CD14-positive monocyte (primary cell): ENCODE measurements at places on chromosomes 3 and 15.

DNA sequence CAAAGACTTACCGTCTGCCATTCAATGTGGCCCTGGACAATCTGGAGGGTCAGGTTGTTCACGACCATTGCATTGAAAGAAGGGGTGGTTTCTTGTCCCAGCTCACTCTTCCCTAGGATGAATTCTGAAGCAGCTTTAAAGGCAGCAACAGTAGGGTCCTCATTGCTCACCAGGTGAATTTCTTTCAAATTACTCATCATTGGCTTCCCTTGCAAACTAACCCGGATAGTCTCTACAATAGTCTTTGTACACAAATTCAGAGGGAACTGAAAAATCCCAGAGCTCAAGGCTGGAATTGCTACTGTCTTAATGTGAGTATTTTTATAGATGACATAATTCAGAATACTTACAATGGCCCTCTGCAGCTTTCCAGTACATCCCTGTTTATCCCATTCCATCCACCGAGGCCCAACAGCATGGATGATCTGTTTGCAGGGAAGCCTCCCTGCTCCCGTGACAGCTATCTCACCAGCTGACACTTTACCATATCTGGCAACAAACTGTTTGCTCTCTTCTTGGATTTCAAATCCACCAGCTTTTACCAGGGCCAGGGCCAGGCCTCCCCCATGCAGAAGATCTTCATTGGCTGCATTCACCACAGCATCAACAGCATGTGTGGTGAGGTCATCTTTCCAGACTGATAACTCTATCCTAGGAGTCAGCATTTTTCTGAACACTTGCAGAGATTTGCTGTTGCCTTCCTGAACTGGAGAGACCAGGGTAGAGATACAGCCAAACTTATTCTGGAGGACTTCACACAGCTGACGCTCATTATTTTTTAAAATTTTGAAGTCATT, 8.6 kb downstream of the PARP9 start:
- no peak for DNase-seq

DNA sequence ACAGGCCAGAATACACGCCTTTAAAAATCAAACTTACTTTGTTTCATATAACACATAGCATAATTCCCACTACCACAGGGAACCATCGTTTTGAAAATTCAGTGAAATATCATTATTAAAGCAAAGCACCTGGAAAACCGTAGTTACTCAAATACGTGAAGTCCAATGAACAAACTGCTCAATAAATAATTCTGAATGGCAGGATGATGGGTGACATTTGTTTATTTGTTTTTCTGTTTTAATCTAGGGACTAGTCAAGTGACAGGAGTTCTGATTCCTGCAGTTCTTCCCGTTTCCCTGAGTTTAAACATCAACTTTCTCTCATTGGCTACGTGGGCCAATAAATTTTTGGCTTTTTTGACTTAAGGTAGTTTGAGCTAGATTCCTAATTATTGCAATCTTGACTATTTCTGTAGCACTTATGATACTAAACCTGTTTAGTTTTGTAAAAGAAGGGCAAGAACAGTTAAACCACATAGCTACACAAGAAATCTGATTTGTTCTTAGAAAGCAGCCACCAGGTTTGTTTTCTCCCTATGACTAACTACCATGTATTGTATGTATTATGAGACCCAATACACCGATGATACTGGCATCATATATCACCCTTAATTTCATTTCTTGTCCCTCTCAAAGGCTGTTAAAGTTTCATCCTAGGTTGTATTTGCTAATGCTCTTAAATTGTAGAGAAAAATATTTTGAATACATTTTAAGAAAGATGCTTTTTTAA, 411.2 kb downstream of the SHQ1 start:
- DNase-seq = no peak

GRCh38 chr3:184954251-184954650, 142.3 kb downstream of the VPS8 start:
- DNase-seq = no peak

DNA sequence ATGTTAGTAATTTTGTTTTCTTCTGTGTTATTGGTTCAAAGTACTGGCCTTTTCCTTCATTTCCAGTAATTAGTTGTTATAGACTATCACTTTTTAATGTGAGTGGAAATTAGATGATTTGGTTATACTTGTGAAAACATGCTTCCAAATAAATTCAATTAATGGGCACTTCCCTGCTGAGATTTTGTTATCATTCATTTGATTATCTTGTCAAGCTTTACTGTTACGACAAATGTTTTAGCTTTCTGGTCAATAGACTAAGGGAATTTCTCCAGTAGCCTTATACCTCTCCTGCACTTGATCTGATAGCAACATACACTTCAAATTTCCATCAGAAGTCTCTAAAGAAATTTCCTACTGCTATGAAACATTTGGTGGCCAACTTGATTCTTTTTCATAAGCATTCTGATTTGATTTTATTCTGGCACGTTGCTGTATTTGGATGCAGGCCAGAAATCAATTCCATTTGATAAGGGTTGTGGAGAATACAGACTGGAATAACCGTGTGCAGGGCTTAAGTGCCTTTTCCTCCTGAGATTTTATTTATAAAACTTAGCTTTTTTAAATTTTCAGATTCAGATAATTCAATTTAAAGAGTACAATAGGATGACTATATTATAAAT, 573.8 kb upstream of the NAALADL2 start:
- DNase-seq = no peak

- peak; percentile 44 for DNase-seq
Observed at GRCh38 chr15:68031404-68031803, 22.7 kb upstream of the PIAS1 start.

- no peak for DNase-seq
Observed at GRCh38 chr3:149142682-149143081, 13.2 kb downstream of the HPS3 start.

DNA sequence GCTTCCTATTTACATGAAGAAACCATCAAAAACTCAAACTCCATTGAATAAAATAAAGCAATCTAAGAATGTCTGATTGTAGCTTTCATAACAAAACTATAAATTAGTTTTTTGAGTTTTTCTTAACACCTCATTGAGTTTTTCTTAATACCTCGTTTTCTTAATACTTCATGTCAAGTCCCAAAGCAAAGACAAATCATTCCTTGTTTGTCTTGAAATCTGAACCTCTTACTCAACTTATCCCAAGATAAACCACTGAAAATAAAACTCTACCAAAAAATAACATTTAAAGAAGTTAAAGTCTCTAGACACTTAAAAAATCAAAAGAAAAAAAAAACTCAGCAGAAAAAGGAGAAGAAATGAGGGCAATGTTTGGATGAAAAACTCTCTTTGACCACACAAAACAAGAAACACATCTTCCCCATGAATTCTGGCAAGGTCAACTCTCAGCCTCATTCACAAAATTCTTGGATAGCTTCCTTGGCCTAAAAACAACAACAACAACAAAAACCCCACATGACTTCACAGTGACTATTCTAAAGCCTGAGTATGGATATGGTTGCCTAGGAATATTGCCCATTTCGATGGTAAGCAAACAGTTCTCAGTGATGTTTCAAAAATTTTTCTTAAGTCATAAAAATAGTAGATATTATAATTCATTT, 38.2 kb downstream of the TMCC1 start:
- no peak for DNase-seq

DNA sequence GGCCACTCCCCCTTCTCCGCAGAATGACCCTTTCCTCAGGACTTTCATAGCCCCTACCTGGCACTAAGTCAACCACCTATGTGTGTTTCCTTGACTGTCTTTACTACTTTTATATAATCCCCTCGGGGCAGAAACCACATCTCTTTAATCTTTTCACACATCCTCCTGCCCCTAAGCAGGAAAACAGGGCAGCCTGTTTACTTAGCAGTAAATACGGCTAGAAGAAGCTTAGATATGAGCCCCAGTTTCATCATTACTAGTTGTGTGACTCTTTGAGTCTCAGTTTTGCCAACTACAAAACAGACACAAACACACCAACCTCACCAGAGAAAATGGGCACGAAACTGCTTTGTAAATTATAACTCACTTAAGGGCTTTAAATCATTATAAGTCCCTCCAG, 98.3 kb downstream of the CYP19A1 start:
- DNase-seq = no peak

- DNase-seq = no peak
Observed at GRCh38 chr15:75446151-75446550, 5.3 kb downstream of the SIN3A start.

DNA sequence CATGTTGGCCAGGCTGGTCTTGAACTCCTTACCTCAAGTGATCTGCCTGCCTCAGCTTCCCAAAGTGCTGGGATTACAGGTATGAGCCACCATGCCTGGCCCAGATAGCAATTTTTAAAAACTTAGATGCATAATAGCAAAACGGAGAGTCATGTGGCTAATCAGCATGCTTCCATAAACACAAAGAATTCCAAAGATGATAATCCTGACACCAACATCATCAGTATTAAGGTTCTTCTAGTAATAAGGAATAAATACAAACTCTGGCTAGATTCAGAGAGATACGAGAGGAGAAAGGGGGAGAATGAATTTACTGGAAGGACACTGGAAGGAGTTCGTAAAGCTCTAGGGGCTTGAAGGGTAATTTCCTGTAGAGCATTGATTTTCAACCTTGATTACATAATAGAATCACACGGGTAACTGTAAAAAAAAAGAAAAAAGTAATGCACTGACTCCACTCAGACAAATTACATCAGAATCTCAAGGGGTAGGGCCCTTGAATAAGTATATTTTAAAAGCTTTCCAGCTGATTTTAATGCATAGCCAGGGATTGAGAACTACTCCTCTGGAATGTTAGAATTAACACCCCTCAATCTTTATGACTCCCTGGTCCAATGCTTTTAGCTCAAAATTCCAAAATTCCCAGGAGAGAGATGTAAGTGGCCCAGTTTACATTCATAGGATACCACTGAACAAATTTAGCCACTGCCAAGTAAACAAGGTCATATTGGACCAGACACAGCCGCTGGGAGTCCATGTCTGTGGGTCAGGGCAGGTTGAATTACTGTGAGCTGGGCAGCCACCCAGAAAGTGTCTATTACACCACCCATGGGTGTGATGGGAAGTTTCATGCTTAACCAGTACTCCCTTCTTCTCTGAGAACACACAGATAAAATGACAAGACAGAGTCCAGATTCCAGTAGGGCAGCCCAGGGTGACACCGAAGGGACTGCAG, 243.9 kb downstream of the TBL1XR1 start:
- DNase-seq = no peak

- no peak for DNase-seq
Observed at GRCh38 chr15:41990691-41991090, 18.3 kb upstream of the EHD4 start.

GRCh38 chr3:114308830-114309229, 15.0 kb downstream of the TIGIT start:
- no peak for DNase-seq

- DNase-seq = peak; percentile 81
Observed at GRCh38 chr3:151395806-151396205, 11.3 kb upstream of the P2RY12 start.

GRCh38 chr15:68284616-68285258, 7.2 kb downstream of the FEM1B start:
- no peak for DNase-seq

DNA sequence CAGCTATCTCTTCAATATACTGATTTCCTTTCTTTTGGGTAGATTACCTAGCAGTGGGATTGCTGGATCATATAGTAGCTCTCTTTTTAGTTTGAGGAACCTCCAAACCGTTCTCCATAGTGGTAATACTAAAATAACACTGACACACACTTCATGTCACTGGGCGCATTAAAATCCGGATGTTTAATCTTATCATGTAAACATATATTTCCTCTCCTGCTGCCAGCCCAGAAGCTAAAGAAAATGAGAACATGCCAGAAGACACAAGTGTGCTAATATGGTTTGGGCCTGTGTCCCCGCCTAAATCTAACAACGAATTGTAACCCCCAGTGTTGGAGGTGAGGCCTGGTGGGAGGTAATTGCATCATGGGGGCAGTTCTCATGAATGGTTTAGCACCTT, 23.6 kb upstream of the KCNMB2 start:
- no peak for DNase-seq

GRCh38 chr3:183148056-183148455, 14.5 kb downstream of the LAMP3 start:
- no peak for DNase-seq

- DNase-seq = no peak
Observed at GRCh38 chr3:12228461-12228860, 60.4 kb upstream of the PPARG start.

GRCh38 chr3:185831195-185831594, 6.4 kb upstream of the IGF2BP2 start:
- no peak for DNase-seq

- DNase-seq = no peak
Observed at GRCh38 chr3:43030162-43030935, 51.2 kb downstream of the GASK1A start.

DNA sequence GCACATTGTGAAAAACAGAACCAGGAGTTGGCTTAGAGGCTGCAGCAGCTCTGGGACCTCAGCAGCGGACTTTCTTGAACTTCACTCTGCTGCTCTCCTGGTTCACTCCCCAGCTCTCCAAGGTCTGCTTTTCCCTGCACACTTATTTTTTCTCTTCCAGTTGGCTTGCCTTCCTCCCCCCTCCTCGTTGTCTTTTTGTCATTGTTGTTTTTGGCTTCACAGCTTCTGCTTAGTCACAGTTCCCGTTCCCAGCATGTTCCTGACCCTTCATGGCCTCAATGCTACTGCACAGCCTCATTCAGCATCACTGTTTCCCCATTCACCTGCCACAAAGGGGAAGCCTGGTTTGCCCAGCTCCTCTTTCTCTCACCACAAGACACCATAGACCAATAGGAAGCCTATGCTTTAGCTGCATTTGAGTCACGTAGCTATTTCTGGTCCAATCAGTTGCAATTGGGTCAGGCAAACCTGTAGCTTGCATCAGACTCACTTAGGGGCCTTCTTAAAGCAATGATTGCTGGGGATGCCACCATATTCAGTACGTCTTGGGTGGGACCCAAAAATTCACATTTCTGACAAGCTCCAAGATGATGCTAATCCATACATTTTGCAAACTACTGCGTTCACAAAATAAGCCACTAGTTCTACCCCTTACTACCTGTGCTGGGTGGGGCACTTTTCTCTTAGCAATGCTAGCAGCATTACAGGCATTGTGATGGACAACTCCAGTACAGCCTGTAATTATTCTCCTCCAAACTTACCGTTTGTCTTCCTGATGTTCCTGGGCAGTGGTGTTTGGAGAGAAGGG, 7.8 kb upstream of the SUMF1 start:
- peak; percentile 95 for DNase-seq

- no peak for DNase-seq
Observed at GRCh38 chr15:28873585-28874190, 12.1 kb upstream of the APBA2 start.

- peak; percentile 43 for DNase-seq
Observed at GRCh38 chr15:59543721-59544547, 67.6 kb upstream of the GCNT3 start.

GRCh38 chr3:128910006-128910405, 30.6 kb downstream of the ACAD9 start:
- DNase-seq = no peak

GRCh38 chr3:101667331-101667730, 9.6 kb downstream of the ZBTB11 start:
- no peak for DNase-seq

GRCh38 chr3:131361464-131362421, 19.8 kb upstream of the NUDT16 start:
- peak; percentile 97 for DNase-seq

- DNase-seq = no peak
Observed at GRCh38 chr3:172359231-172359630, 89.0 kb downstream of the GHSR start.
